ENCODE measurements at places on chromosomes 13 and 19. TPM values are rescaled to one million over a fixed set of nuclear protein-coding genes. Genes with fewer than 3 reads are reported as not detected.

DNA sequence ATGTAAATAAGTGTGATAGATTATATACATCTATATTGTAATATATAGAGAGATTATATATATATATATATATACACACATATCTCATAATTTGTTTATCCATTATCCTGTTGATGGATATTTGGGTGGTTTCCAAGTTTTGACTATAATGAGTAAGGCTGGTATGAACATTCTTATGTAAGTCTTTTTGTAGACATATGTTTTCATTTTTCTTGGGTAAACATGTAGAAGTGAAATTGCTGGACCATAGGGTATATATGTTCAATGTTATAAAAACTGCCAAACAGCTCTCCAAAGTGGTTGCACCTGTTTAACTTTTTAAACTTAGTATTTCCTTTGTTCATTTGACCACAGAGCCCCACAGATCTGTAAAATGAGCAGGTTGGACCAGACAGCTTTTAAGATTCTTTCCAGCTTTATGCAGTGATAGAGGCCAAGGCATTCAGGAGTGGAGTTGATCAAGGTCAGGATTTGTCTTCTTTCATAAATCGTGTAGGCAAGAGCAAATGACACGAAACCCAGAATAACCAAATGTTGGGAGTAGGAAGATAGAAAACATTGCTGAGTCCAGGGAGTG lies 21.7 kb upstream of the KATNAL1 start:
- DNase-seq = no peak
- H3K4me3 ChIP-seq = no peak overlapping the region
- no peak overlapping the region for H3K27ac ChIP-seq
- no peaks in the 10 kb centered on the region for H3K27me3 ChIP-seq
- H3K4me1 ChIP-seq = peaks cover 10% of the 10 kb centered on the region

- no peaks in the 10 kb centered on the region for H3K4me1 ChIP-seq
- no peak overlapping the region for H3K4me3 ChIP-seq
- no peak overlapping the region for H3K27ac ChIP-seq
- H3K36me3 ChIP-seq = no peaks in the 10 kb centered on the region
Observed at GRCh38 chr13:104817271-104817670, 1718.2 kb downstream of the EFNB2 start.

DNA sequence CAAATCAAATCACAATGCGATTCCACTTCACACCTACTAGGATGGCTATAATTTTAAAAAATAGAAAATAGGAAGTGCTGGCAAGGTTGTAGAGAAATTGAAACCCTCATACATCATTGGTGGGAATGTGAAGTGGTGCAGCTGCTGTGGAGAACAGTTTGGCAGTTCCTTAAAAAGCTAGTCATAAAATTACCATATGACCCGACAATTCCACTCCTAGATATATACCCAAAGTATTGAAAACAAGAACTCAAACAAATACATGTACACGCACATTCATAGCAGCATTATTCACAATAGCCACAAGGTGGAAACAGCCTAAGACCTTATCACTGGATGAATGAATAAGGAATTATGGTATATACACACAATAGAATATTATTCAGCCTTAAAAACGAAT lies 12.0 kb downstream of the HMGB1 start:
- no peak overlapping the region for H3K4me3 ChIP-seq
- H3K27me3 ChIP-seq = no peaks in the 10 kb centered on the region
- H3K36me3 ChIP-seq = peaks cover 5% of the 10 kb centered on the region

The AKT1S1 gene
- 3.5 TPM for total RNA-seq

The RUBCNL gene
- total RNA-seq = not detected

Data from stomach (tissue), 19 donors.